ENCODE measurements at places on chromosomes 12 and 14. TPM values are rescaled to one million over a fixed set of nuclear protein-coding genes. Genes with fewer than 3 reads are reported as not detected.

Gene TAS2R8
- total RNA-seq, result not detected

- DNase-seq, result peak; percentile 42
Measured at GRCh38 chr12:795305-795704, 42.9 kb downstream of the WNK1 start.

GRCh38 chr12:120109570-120110267 is 6.8 kb downstream of the RAB35 start:
- no peak for DNase-seq

Gene C12orf54
- total RNA-seq, result not detected

Gene LRRC10
- not detected for total RNA-seq

Gene CPNE6
- not detected for total RNA-seq

DNA sequence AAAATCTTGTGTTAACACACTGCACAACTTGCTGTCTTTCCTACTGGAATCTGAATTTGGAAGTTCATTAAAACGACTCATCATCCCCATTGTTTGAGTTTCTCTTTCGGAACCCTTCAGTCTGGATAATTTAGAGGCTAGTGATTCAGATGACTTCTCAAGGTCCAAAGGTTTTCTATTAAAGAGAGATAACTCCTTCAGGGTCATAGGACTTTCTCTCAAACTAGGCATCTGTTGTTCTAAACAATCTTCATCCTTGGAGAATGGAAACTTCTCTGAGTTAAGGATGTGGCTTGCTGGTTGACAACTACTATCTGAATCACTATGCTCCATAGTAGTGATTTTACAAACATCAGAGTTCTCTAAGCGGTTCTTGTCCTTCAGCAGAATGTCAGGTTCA is 4.4 kb downstream of the MLH3 start:
- no peak for DNase-seq

DNA sequence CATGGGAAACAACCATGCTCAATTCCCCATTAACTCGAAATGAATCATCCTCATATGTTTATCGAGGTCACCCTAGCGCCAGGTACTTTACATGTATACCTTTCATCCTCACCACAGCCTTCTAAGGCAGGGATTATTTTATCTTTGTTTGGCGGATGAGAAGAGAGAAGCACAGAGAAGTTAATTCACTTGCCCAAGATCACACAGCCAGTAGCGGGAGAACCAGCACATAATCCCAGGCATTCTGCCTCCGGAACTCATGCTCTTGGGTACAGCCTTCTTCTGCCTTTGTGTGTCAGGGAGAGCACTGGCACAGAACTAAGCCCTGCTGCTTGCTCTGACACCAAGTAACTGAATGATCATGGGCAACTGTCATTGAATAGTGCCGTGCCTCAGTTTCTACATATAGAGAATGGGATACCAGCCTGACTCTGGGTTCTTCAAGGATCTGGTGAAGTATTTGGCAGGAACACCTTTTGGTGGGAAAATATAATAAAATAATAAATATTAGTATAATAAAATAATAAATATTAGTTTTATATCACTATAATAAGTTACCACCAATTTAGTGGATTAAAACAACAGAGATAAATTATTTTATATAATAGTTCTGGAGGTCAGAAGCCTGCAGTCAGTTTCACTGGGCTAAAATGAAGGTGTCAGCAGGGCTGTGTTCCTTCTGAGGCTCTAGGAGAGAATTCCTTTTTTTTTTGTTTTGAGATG is 220.9 kb downstream of the AACS start:
- DNase-seq, result no peak

Gene PIWIL1
- not detected for total RNA-seq

DNA sequence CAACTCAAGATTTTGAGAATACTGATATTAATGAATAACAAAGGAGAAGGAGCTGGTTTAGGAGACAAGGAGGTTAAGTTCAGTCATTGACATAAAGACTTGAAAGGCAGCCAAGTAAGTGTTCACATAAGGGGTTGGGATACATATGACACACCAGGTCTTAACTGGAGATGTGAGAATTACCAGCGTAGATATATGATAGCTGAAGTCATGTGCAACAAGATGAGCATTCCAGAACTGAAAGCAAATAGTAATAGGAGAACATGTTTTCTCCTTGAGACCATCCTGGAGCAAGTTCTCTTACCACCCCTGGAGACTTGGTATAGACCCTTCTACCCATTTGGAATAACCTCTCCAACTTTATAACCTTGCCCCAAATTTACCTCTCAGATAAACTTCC is 43.3 kb upstream of the NPFF start:
- no peak for DNase-seq

Gene HOXC4
- 1.1 TPM for total RNA-seq

DNA sequence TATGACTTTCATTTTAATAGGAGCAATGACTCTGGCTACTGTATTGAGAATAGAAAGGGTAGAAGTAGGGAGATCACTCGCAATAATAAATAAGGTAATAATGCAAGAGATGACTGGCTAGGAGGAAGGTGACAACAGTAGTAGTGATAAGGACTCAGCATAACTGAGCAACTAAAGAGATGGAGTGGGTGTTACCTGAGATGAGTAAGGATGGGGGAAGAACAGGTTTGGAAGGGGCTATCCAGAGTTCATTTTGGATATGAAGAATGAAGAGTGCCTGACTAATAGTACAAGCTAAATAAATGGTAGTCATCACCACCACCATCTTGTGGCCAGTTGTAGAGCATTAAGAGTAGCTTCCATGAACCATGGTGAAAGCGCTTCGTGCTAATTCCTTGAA is 101.1 kb downstream of the RPS6KA5 start:
- no peak for DNase-seq

Gene DTX1
- total RNA-seq, result not detected

DNA sequence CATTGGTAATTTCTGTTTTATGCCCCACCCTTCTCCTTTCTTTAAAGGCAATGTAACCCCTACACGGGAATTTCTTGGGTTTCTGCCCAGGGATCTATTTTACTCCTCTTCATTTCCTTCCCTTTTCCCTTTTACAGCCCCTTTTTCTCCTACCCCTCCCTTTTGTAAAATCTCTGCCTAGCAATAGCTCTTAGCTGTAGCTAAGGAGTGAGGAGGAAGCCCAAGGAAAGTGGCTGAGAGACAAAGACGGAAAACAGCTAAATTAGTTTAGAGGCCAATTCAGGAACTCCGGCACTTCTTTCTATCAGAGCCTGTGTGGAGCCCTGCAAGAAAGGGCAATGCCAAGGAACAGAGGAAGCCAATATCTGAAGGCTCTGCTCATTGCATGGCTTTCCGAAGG is 40.3 kb downstream of the SOCS2 start:
- DNase-seq, result peak; percentile 5
